ENCODE measurements at places on chromosomes 3 and 15.

GRCh38 chr3:36514171-36514570, 133.9 kb downstream of the STAC start:
- DNase-seq: no peak

- no peak for DNase-seq
Measured at GRCh38 chr3:42351207-42351606, 59.2 kb downstream of the LYZL4 start.

DNA sequence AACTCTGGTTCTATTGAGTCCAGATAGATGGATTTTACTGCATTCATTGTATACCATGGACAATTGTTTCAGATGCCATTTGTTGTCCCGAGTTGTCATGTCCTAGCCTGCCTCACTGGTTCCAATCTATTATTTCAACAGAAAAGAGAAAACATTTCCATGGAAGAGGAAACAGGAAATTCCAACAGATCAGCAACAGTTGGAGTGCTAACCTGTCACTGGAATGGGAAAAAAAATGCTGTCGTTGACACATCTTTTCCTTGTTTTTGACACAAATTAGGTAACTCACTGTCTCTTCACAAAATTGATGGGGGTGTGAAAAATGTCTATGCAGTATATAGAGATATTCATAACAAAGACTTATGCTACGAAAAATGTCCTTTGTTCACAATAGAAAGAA, 432.0 kb upstream of the TBL1XR1 start:
- DNase-seq: no peak

DNA sequence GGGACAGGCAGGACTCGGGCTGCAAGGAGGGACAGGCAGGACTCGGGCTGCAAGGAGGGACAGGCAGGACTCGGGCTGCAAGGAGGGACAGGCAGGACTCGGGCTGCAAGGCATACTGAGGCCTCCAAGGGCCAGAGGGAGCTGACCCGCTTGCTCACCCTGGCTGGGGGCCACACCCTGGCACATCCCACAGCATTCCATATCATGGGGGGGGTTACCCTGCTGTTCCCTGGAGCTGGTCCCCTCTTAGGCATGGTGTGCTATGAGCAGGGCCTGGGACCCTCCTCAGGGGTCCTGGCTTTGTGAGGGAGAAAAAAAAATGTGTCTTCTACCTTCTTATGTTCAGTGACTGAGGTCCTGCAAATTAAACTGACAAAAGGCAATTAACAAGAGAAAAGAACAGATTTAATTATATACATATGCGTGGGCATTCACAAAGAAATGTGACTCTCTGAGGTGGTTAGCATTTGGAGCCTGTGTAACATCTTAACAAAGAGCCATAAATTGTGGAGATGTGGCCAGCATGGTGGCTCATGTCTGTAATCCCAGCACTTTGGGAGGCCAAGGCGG, 97.6 kb upstream of the ALDH1A3 start:
- DNase-seq: no peak

DNA sequence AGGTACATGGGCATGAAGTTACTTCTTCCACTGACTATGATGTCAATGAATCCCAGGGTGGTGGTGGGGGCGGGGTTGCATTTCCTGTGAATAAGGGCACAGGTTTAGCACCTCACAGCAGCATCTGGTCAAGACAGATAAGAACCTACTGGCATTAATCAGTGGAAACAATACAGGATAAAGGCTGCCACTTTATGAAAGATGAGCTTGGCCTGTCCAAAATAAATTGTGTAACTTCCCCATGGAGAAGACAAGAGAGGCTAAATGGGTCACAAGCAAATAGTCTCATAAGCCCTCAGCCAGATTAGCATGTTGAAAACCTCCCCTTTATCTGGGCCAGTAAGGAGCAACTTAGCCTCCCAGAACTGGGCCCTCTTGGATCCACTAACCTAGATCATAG, 27.4 kb upstream of the PLSCR2 start:
- DNase-seq: no peak

DNA sequence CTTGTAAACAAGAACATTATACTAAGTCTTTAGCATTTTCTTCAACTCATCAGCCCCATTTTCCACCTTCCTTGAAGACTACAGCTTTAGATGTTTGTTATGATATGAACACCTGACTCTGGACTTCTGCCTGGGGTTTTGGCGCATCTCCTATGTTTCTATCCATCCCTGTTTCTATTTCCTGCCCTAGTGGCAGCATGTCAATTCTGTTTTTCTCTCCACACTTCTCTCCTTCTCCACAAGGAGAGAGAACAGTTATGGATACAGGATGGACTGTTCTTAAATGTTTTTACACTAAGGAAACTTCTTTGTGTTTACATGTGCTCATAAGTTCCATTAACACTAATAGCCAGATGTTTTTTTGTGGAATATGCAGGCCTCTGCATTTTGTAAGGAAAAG, 423.3 kb upstream of the IL12A start:
- DNase-seq: no peak

- DNase-seq: no peak
Measured at GRCh38 chr3:6935970-6936369, 75.1 kb downstream of the GRM7 start.

DNA sequence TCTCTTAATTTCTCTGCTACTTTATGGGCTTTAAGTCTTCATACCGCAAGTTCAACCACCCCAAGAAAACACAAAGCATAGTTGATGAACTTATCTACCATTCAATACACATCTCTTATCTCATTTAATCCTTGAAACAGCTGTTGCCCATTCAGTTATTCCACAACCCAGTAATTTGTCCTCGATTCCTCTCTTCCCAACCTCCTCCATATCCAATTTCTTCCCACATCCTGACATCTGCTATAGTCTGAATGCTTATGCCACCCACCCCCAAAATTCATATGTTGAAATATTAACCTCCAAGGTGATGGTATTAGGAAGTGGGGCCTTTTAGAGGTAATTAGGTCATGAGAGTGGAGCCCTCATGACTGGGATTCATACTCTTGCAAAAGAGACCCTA, 345.4 kb downstream of the ERC2 start:
- no peak for DNase-seq

- DNase-seq: no peak
Measured at GRCh38 chr3:146334151-146334550, 83.2 kb upstream of the PLSCR4 start.

Measured in effector CD4-positive, alpha-beta T cell (primary cell).